Stimulated activated CD4-positive, alpha-beta T cell treated with anti-CD3 and anti-CD28 coated beads, Interleukin-15, amount 100 ng/mL, for 1 hour (primary cell): ENCODE measurements at places on chromosomes 6 and 20.

DNA sequence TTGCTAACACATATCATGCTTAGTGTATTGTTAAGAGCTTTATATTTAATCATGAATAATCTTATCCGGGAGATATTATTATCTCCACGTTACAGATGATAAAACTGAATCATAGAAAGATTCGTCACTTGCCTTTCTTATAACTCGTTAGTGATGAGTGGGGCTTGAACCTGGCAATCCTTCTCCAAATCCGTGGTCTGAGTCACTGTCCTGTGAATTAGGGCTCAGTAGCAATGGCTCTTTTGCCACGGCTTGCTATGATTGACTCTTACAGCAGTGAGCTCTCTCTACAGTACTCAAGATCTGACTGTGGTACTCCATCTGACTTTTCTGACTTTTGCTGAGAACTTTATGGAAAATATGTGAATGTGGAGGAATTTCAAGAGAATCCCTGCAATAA, 246.9 kb downstream of the PACRG start:
- DNase-seq = no peak

DNA sequence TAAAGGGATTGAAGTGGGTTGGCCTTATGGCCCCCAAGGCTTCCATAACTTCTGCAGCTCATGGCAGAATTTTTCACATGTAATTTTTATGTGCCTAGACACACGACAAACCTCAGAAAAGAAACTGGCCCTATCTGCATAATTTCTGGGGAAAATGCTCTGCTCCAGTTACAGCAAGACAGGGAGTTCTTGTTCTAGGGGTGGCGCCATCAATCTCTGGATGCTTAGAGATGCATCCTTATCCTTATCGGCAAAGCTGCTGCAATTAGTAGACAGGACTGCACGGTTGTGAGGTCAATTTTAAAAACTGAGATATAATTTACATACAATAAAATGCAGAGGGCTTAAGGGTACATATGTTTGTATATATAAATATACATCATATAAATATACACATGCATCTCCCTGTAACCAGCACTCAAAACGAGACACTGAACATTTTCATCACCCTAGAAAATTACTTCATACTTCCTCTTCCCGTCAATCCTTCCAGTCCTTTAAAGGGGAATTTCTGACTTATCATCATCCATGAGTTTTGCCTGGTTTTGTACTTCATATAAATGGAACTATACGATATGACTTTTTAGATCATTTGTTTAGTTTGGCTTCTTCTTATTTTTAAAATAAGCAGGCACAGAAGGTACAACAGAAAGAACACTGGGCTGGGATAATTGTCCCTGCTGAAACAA, 10.2 kb downstream of the ELMO2 start:
- no peak for DNase-seq

GRCh38 chr20:45927071-45927878, 7.2 kb upstream of the PCIF1 start:
- DNase-seq = no peak

DNA sequence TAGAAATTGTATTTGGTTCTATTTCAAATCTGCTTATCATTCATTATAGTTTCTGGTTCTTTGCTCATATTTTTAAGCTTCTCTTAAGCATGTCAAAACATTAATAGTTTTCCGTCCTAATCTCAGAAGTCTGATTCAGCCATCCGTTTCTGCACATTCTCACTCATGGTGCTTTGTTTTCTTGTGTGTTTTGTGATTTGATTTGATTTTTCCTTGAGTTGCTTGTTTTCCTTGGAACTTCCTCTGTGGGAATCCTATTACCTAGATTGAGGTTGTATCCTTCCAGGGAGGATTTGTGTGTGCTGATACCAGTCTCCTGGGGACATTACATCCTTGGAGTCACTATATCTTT, 7.9 kb downstream of the SNX9 start:
- DNase-seq = no peak

GRCh38 chr20:36152261-36152660, 2.3 kb upstream of the EPB41L1 start:
- no peak for DNase-seq

GRCh38 chr6:124962639-124963415, 590 bp downstream of the RNF217 start:
- DNase-seq = no peak

DNA sequence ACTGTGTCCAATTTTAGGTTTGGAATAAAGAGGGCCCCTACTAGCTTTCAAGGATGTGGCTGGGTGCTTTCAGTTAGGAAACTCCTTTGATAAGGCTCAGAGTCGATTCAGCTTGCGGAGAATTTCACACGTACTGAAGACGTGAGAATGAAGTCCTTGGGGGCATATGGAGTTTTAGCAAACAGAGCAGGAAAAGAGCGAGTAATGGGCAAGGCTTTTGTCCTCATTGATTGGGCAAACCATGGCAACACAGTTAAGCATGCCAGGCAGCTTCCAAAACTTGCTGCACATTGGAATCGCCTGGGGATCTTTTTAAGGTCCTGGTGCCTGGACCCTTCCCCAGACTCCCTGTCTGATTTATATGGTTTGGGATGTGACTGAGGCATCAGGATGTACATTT, 29.2 kb downstream of the ISM1 start:
- no peak for DNase-seq

- DNase-seq = no peak
Measured at GRCh38 chr6:52877786-52878185, 31.7 kb downstream of the GSTA3 start.

DNA sequence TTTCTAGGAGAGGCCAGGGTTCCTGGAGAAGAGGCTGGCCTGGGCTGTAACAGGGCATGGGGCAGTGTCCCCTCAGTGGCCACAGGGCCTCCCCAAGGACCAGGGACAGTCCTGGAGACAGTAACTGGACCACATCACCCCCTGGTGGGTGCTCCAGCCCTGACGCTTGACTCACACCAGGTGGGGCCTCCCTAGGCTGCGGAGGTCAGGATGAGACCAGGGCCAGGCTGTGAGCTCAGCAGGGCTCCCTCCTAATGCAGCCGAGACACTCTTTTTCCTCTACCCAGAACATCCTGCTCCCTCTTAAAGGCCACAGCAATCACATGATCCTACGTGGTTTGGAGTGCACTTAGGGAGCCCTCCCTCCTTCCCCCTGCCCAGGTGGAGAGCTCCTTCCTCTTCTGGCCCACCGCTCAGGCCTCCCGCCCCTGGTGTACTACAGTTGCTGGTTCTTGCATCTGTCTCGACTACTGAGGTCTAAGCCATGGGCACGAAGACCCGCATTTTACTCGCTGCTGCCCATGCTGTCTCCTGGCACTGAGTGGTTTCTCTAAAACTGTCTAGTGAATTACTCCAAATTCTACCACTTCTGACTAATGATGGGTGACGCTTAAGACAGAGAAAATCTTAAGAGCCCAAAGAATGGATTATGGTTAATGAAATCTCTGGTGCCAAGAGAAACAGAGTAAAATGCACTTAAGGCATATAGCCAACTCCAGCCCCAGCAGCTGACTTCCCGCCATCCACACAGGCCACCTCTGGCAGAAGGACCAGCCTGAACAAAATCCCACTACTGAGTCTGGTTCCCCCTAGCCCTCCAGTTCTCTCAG, 166.1 kb upstream of the CST7 start:
- no peak for DNase-seq

DNA sequence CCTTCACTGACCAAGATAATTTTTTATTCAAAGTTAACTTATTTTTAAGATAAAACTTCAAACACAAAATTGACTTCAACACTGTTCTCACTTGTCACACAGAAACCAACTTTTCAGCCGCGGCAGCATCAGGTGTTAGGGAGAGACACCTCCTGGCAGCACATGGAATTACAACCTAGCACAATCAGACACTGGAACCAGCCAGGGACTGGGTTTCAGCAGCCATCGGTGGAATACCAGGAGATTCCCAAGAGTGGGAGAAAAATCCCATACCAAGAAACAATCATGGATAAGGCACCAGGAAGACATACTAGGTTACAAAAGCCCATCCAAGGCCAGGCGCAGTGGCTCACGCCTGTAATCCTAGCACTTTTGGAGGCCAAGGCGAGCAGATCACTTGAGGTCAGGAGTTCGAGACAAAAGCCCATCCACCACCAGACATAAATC, 70.0 kb downstream of the SNX5 start:
- DNase-seq = peak; percentile 26

DNA sequence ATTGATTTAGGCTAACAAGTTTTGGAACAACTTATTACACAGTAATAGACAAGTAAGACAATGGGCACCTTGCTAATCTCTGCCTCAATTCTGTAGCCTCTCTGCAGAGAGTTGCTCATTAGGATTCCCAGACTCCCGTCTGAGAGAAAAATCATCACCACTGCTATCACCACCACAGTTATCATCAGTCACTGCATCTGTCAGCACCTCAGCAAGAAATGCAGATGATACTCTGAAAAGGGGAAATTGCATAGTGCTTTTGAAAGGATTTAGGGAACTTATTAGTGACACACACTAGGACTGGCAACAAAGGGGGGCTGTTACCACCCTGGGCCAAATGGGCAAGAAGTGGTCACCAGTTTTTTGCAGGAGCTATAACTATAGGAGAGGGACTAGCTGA, 39.9 kb downstream of the FOXA2 start:
- DNase-seq = no peak

GRCh38 chr6:39755231-39755630, 30.0 kb upstream of the KIF6 start:
- DNase-seq = no peak

DNA sequence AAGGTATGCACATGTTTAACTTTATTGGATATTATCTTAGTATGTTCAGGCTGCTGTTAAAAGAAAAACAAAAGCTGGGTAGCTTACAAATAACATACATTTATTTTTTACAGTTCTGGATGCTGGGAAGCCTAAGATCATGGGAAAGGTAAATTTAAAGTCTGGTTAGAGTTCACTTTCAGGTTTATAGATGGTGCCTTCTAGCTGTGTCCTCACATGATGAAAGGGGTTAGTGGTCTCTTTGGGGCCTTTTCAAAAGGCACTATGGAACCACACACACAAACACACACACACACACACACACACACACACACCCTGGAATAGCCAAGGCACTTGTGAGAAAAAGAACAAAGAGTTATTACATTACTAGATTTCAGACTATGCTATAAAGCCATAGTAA, 805.8 kb upstream of the GJE1 start:
- DNase-seq = no peak

DNA sequence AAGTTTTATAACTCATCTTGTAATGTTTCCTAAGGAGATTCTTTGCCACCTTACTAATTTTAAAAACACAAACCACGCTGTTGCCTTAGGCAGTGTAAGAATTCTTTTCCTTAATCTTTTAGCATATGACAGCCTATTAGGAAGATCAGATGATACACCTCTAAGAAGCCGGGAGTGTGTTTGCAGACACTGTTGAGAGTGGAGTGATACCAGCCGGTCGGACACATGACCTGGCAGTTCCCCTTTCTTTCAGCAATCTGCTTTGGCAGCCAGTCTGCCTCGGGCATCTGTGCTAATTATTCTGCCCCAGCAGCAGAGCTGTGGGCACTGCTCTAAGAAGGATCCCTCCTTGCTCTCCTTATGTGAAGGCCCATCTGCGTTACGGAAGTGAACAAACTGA, 50.9 kb downstream of the PLCB4 start:
- DNase-seq = no peak

- DNase-seq = no peak
Measured at GRCh38 chr6:26260725-26261490, 104.1 kb upstream of the BTN3A2 start.

DNA sequence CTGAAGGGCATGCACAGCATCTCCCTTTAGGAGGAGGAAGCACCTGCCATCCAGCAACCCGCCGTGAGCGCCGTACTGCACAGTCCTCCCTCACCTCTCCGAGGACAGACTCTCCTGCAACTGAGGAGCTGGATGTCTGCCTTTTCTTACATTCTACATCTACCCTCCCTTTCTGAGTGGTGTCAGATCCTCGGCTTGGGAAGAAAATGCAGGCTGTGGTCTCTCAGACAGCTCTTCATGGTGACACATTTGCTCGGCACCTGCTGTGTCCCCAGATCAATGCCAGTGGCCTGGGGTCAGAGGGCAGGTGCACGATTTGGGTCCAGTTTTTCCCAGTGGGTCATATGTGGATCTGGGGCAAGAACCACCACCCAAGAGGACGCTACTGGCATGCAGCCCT, 40.1 kb upstream of the BHLHE23 start:
- DNase-seq = no peak
